ENCODE measurements at places on chromosomes 13 and 19.

DNA sequence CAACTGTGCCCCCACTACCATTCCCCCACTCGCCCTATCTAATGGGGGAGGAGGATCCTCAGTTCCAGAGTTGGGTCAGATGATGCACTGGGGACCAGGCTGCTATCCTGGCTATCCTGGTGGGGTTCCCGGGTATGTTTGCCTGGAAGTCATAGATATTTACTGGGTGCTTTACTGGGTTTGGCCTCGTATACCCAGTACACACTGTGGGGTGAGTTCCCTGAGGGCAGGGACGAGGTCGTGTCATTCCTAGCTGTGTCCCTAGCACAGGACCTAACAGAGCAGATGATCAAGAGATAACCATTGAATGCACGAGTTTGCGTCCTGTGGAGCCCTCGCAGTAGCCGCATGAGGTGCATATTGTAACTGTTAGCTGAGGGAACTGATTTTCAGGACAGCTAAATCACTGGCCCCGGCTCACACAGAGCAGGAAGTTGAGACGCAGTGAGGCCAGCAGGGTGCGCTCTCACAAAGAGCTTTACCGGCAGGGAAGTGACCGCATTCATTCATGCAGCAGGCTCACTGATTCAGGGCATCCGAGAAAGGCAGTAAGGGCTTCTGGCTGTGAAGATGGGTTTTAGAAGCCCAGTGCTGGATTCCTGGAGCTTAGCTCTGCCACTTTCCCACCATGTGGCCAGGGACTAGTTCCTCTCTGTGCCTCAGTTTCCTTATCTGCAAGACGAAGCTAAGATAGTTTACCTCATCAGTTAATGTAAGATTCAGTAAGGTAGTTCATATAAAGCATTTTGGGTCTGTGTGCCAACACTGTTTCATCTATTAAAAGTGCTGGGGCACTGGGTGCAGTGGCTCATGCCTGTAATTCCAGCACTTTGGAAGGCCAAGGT is 6.0 kb downstream of the RUVBL2 start:
- peak; percentile 86 for DNase-seq

- DNase-seq, result no peak
Observed at GRCh38 chr19:35265900-35266519, 2.8 kb upstream of the USF2 start.

DNA sequence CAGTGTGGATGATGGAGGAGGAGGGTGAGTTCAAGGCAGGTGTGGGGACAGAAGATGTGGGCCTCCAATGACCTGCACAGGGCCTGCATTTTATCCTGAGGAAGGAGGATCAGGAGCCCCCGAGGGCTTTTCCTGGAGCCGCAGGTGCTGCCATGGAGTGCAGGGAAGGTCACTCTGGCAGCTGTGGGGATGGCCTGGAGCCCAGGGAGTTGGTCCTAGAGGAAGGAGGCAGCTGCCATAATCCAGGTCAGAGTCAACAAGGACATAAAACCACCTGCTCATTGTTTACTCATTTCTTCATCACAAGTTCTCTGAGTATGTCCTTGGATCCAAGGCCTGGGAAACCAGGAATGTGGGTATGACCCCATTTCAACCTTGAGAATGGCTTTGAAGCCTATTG is 87.2 kb downstream of the SCGB2B2 start:
- DNase-seq, result no peak

- no peak for DNase-seq
Observed at GRCh38 chr19:48394331-48395169, 1.1 kb downstream of the GRIN2D start.

DNA sequence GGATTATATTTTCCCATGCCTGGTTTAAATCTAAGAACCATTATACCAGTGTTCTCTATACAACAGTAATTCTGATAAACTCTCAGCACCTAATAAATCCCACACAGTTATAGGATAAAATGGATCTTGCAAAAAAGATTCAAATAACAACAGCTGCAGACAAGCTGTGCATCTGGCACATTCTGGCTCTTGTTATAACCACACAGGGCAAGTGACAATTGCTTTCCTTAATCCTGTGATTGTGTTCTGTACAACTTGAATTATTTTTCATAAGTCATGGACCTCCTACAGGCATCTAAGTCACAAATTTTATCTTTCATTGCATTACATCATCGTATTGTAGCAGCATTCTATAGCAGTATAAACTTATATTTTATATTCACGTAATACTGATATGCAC is 948.3 kb downstream of the SLITRK1 start:
- no peak for DNase-seq

DNA sequence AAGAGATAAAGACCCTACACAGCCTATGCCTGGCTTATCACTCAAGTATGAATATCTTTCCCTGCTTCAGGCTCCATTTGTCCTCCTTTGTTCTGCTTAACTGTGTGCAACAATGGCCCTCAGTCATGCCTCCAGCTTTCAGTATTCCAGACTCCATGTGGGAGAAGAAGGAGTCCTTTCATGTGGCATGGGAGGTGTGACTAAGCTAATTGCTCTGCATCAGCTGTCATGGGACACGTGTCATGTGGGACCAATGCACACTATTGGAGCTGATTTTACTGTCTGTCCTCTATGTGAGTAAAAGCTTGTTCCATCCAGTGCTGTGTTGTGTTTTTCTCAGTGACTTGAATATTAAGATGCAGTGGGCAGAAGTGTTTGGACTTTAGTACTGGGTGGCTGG is 1198.3 kb downstream of the OLFM4 start:
- peak; percentile 47 for DNase-seq

GRCh38 chr19:48962849-48963165 is 2.3 kb upstream of the FTL start:
- no peak for DNase-seq

DNA sequence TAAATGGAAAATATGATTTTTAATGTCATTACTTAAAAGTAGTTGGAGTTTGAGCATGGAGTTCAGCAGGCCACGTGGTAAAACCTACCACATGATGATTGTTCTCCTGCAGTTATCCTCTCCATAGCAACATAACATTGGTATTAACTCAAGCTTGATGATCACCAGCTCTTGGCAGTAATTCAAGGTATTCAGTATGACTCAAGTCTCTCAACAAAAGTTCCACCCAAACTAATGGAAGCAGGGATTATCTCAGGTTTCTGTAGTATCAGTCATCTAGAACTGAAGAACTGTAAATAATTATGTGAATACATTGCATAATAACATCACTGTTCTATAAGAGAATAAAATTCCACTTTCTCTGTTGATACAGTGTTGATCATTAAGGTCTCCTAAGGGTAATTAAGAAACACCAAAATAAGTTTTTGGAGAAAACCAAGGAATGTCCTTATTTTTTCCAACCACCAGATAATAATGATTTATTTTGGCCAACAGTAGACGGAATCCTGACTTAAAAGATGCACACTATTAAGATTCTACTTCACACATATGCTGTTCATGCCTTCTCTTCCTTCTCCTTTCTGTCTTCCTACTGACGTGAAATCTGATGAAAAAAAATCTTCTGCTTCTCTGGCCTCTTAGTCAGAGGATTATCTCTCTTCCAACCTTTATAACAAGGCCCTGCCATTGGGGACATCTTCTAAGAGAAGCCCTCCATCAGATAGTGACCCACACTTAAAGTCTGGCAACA is 1092.3 kb downstream of the EFNB2 start:
- DNase-seq, result no peak

DNA sequence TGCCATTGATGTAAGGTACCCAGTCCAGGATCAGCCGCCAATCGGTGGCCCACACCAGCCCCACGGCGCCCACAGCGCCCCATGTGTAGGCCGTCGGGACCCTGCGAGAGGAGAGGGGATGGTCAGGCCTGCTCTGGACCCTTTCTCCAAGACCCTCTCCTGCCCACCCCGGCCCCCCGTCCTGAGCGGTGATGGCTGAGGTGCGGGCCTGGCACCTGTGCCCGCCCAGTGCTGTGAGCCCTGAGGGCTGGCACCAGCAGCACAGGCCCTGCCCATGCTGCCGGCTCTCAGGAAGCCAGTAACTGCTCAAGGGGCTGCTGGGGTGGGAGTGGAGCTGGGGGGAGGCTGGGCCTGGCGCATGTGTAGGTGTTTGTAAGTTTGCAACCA is 5.8 kb downstream of the UQCR11 start:
- no peak for DNase-seq

All from ELF-1 (cell line).